CD4-positive, alpha-beta T cell treated with Interleukin-17A for 4 hours (primary cell): ENCODE measurements at places on chromosomes 6 and 20.

DNA sequence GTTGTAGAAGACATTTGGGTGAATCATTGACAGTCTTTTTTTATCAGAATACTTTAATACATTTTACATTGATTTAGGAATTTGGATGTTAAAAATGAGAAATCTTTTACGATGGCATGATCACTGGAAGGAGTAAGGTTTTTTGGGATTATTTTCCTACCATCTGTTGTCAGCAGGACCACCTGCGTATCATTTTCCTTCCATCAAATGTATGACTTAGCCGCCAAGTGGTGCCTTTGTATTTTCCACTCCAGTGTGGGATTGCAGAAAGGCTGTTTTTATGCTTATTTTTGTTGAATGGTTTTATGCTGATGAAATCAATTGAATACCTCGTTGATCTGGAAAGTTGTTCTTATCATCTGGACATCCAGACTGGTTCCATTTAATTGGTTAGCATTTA, 35.8 kb downstream of the AKAP12 start:
- no peak for DNase-seq

DNA sequence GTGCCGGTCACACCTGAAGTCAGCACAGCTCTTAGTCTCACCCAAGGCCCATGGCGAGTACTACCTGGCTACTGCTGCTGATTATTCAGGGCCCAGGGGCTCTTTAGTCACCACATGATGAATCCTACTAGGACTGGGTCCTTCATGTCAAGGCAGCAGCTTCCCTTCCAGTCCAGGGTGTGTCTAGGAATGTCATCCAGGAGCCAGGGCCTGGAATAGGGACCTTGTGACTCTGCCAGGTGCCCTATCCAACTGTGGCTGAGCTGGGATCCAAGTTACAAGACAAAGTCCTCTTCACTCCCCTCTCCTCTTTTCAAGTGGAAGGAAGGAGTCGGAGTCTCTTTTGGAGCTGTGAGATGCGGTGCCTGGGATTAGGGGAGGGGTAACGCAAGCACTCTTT, 85.5 kb downstream of the CFAP61 start:
- no peak for DNase-seq

DNA sequence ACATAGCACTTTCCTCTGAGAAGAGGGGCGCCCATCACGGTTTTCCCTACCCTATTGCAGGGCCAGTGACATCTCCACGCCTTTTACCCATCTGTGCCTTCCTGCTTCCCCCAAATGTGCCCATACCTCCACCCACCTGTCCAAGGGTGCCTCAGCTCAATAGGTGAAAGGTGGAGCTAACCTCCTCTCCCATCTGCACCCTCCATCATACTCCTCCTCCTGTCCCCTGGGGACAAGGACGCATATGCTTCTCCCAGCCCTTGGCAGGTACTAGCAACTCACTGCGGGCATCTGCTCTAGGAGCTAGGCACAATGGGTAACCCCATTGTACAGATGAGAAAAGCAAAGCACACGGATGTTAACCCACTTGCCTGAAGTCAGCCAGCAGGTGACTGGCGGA, 62.8 kb downstream of the STK35 start:
- DNase-seq: no peak

- DNase-seq: no peak
Measured at GRCh38 chr20:48294942-48295341, 509.7 kb upstream of the SULF2 start.

DNA sequence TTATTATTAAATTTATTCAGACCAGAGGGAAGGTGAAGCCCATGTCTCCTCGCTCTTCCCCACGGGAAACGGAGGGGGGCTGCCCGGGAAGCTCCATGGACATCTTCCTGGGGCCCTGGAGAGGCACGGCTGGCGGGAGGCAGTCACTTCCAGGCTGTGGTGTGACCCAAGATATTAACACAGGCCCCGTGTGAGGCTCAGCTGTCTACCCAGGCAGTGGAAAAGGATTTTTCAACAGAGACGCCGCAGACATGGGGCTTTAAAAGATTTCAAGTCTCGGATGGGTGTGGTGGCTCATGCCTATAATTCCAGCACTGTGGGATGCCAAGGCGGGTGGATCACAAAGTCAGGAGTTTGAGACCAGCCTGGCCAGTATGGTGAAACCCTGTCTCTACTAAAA, 117.9 kb downstream of the ERMARD start:
- no peak for DNase-seq

GRCh38 chr20:51833326-51833725, 31.0 kb upstream of the SALL4 start:
- no peak for DNase-seq

GRCh38 chr6:36023996-36024795, at the start of gene SLC26A8:
TSS of gene SLC26A8 (minus strand) at chr6:36024641. CDS start at chr6:36019707, 4,934 bp downstream.
- no peak for DNase-seq

DNA sequence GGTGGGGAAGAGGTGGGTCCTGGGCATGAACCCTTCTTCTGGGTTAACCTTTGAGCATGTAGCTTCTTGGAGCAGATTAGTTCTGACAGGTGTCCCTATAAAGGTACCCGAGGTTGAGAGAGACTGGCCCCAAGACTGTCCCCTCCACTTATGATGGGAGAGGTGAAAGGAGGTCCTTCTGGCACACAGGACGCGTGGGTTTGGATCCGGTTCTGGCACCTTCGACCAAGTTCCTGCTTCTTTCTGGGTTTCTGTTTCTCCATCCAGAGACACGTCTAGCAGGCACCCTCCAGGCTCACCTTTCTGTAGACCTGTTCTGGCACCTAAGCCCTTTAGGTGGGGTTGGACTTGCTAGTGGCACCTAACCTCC, 4.1 kb downstream of the PAX1 start:
- no peak for DNase-seq

- no peak for DNase-seq
Measured at GRCh38 chr20:47857187-47857568, 71.9 kb upstream of the SULF2 start.

DNA sequence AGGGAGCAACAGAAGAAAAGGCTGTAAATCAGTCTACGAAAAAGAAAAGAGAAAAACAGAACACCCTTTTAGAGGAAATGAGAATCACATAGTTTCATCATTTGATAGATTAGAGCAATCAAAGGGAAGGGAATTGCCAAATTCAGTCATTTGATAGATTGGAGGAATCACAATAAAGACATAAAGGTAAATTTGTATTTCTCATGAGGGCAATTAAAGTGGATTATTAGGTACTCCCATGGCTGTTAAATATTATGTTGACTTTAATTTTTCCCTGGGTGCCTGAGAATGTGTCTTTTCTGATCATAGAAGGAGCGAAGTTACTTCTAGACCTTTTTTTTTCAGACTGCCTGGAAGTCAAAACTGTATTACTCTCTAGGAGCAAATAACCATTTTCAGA, 1145.7 kb downstream of the EPHA7 start:
- no peak for DNase-seq

- no peak for DNase-seq
Measured at GRCh38 chr6:139368661-139369060, 5.8 kb downstream of the CITED2 start.

GRCh38 chr6:109834595-109835437, 143.3 kb upstream of the GPR6 start:
- DNase-seq: no peak
